ENCODE measurements at places on chromosomes 12 and 14.

DNA sequence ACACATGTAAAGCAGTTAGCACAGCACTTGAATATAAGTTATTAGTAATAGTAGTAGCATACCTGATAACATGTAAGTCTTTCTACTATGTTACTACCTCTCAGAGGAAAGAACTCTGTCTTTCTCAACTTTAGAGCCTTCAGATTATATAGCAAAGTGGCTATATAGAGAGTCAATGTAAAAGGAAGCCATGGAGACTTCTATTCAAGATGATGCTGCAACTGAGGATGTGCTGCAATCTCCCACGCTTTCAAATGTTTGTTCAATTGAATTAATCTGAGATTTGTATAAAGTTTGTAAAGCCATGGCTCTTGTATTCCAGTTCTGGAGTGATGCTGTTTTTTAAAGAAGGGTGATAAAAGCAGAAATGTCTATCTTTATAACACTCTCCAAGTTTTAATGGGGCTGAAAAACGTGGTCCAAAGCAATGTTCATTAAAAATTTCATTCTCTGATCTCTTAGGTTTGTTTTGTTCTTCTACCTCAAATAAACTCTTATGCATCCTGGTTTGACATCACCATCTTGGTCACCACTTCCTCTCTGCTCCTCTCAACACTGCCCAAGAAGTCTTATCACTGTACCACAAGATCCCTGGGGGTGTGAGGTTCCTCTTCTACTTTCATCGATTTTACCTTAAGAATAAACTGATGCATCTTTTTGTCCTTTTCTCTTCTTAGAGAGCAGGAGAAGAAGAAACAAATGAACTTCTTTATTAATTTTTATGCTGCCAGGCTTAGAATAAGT, 40.6 kb downstream of the C12orf42 start:
- no peak overlapping the region for H3K4me3 ChIP-seq
- DNase-seq: no peak

DNA sequence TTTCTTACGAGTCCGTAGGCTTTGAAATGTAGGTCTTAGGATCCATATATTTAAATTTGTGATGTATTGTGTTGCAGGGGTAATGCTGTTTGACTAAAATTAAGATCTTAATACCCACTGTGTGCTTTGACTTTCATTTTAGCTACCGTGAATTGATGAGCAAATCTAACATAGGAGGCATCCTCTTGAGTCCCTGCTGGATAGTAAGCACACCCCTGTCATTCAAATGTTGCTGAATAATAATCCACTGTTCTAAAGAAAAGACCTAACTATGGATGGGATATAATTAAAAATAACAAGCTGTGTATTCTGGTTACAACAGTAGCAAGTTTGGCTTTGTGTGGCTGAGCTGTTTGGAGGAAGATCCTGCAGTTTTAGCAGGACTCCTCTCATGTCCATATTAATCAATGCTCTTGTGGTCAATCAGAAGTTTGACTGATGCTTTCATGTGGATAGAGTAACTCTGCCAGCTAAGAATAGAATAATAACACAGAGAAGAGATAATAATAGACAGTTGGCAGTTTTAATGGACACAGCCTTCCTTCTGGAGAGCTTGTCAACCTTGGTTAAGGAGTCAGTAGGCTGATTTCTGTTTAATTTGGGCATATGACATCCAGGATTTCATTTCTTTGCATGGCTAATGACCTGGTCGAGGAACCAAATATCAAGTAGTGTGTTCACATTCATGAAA, 148.1 kb upstream of the MIS18BP1 start:
- H3K27me3 ChIP-seq: no peaks in the 10 kb centered on the region
- H3K27ac ChIP-seq: no peak overlapping the region
- no peaks in the 10 kb centered on the region for H3K36me3 ChIP-seq

GRCh38 chr12:25101092-25101445, 93.9 kb downstream of the DNAI7 start:
- DNase-seq: no peak
- no peak overlapping the region for H3K27ac ChIP-seq
- peaks cover 65% of the 10 kb centered on the region for H3K36me3 ChIP-seq
- no peaks in the 10 kb centered on the region for H3K27me3 ChIP-seq
- H3K4me1 ChIP-seq: no peaks in the 10 kb centered on the region

DNA sequence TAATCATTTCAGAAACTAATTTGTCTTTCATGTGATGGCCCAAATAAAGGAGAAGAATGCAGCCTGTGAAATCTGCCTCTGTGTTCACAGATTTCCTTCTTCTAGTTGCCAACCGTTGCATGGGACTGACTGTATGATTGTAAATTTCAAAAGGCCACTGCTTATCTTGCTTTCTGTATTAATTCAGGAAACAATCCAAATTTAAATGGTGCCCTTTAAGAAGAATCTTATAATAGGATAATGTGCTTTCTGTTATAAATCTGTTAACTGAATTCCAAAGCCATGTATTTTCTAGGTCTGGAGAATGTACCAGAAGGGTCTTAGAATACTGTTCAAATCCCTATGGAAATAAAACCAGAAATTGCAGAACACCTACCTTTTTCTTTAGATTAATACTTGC, 58.6 kb upstream of the ATP2A2 start:
- no peaks in the 10 kb centered on the region for H3K27me3 ChIP-seq
- no peak overlapping the region for H3K27ac ChIP-seq
- no peaks in the 10 kb centered on the region for H3K36me3 ChIP-seq

DNA sequence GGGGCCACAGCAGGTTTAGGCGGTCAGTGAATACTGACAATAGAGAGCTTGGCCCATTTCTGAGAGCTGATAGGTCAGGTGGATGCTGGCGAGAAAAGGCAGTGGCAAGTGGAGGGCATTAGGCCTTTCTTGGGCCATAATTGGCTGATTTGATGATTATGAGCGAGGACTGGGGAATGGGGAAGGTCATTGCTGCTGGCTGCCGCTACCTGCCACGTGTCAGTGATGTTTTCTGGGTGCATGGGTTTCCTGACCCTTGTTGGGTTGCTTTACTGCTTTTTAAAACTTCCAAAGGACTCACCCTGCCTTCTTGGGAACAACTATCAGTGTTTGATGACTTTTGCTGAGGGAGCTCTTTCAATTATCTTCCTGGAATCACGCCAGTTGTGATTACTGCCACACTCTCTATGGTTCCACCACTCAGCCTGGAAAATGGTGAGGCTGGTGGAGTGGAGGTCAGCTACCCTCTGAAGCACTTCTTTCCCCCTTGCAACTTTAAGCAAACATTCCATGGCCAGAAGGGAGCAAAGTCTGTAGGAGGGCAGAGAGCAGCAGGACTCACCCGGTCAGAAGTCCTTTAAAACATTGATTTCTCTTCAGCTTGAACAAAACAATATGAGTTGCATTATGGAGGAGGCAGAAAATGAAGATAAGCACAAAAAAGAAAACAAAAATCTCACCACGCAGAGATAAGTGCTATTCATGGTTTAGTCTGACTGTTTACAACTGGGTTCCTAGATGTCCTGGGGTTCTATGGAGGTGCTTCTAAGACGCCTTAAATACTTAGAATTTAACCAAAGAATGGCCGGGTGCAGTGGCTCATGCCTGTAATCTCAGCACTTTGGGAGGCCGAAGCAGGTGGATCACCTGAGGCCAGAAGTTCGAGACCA, 12.1 kb upstream of the SLC10A1 start:
- H3K4me3 ChIP-seq: no peak overlapping the region
- H3K27me3 ChIP-seq: peaks cover 7% of the 10 kb centered on the region
- no peaks in the 10 kb centered on the region for H3K4me1 ChIP-seq
- no peak overlapping the region for H3K27ac ChIP-seq
- no peak for DNase-seq
- H3K36me3 ChIP-seq: no peaks in the 10 kb centered on the region

DNA sequence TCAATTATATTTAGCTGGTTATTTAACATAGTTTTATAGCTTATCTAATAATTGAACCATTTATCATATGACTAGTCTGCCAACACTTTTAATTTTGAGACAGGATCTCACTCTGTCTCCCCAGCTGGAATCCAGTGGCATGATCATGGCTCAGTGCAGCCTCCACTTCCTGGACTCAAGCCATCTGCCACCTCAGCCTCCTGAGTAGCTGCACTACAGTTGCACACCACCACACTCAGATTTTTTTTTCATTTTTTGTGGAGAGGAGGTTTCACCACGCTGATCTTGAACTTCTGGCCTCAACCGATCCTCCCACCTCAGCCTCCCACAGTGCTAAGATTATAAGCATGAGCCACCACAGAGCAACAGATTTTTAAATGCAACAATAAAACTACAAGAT, 151.4 kb upstream of the MDGA2 start:
- H3K27me3 ChIP-seq: no peaks in the 10 kb centered on the region
- no peaks in the 10 kb centered on the region for H3K4me1 ChIP-seq
- no peak for DNase-seq
- no peaks in the 10 kb centered on the region for H3K36me3 ChIP-seq
- H3K4me3 ChIP-seq: no peak overlapping the region
- H3K27ac ChIP-seq: no peak overlapping the region

GRCh38 chr12:12837025-12837812, 24.1 kb downstream of the DDX47 start:
- H3K36me3 ChIP-seq: peaks cover 16% of the 10 kb centered on the region
- H3K4me1 ChIP-seq: no peaks in the 10 kb centered on the region
- no peaks in the 10 kb centered on the region for H3K27me3 ChIP-seq

DNA sequence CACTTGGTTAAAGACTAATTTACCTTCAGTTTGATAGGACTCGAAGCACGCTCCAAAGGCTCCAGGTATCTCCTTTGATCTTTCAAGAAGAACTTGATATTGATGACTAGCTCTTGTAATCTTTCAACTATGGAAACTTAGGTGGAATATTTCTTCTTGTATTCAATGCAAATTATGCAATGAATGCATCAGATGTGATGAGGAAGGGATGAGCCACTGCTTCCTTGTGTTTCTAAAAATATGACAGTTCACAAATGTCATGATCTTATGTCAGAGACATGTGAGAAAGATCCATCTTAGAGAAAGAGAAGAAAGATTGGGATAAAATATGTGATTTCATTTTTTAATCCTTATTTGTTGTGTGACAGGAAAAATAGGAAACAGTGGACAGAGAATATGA, 9.9 kb downstream of the RNASE9 start:
- H3K4me3 ChIP-seq: no peak overlapping the region
- H3K27me3 ChIP-seq: peaks cover 7% of the 10 kb centered on the region
- no peak overlapping the region for H3K27ac ChIP-seq
- H3K4me1 ChIP-seq: no peaks in the 10 kb centered on the region
- no peaks in the 10 kb centered on the region for H3K36me3 ChIP-seq

DNA sequence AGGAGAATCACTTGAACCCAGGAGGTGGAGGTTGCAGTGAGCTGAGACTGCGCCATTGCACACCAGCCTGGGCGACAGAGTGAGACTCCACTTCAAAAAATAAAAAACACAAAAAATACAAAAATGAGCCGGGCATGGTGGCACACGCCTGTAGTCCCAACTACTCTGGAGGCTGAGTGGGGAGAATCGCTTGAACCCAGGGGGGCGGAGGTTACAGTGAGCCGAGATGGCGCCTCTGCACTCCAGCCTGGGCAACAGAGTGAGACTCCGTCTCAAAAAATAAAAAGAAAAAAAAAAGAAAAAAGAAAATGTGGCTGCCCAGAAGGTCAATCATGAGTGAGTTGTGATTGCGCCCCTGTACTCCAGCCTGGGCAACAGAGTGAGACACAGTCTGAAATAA, 9.2 kb downstream of the DNAJC22 start:
- no peaks in the 10 kb centered on the region for H3K36me3 ChIP-seq
- DNase-seq: peak; percentile 1
- peaks cover 6% of the 10 kb centered on the region for H3K4me1 ChIP-seq

DNA sequence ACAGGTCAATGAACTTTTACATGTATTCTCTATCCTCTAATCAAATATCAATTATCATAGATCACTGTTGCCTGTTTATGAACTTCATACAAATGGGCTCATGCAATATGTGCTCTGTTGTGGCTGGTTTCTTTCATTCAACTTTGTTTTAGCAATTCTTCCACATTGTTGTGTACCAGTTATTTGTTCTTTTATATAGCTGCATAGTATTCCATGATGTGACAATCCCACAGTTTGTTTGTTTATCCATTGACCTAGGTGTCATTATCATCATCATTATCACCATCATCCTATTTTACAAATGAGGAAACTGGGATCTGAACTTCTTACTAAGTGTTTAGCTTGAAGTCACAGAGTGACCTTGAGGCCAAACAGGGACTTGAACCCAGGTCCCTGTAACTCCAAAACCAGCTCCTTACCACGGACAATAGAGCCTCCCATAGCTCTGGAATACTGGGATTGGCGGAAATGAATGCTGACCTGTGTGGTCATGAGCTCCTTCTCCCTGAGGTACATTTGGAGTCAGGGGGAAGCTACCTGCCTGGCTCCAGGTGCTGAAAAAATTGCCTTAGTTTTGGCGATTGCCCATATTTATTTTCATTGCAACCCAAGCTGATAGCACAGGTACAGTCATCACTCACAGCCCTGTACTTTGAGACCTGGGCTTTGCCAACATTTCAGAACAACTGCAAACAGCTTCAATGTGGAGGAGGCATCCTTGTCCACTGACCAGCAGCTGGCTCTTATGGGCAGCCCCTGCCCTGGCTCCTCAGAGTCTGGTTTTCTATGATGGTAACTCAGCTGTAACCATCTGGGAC, 9.2 kb downstream of the ZFP36L1 start:
- DNase-seq: no peak
- peaks cover 29% of the 10 kb centered on the region for H3K4me1 ChIP-seq
- no peaks in the 10 kb centered on the region for H3K27me3 ChIP-seq
- no peak overlapping the region for H3K27ac ChIP-seq
- H3K36me3 ChIP-seq: no peaks in the 10 kb centered on the region

DNA sequence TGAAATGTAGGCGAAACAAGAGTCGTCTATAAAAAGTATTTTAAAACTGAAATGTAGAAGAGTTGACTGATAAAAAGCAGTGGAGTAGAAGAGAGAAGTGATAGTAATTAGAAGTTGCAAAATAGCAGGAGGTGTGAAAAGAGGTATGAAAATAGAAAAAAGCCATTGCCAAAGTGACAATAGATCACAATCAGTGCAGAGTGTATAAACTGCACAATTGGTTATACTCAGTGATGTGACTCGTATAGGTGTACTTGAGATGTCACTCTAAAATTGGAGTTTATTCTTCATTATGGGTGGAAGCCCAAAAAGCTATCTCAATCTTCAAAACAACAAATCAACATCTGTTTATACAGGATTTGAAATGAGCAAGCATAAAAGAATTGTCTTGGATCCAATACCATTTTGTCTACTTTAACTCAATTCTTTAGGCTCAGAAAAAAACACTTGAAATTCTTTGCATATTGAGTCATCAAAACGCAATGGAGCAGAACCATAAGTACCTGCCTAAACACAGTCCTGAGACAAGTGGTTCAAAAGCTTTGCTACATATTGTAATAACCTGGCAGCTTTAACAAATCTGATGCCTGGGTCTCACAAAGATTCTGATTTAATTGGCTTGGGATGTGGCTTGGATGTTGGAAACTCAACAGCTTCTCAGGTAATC, 8.8 kb downstream of the IKBIP start:
- no peak overlapping the region for H3K4me3 ChIP-seq
- peaks cover 3% of the 10 kb centered on the region for H3K4me1 ChIP-seq
- no peak overlapping the region for H3K27ac ChIP-seq
- DNase-seq: no peak
- peaks cover 23% of the 10 kb centered on the region for H3K36me3 ChIP-seq

DNA sequence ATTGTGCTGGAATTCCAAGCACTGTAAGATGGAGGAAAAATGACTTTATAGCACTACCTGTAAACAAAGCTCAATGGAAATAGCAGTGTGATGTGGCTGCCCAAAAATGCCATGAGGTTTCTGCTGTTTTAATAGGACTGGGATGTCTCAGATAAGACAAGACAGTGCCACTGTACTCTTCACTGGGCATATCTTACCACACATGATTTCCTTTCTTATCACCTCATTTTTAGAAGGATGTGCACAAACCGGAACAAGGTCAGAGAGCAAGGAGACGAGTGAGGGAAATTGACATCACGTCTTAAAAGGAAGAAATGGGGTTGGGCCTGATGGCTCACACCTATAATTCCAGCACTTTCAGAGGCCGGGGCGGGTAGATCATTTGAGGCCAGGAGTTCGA, 38.4 kb upstream of the FGD4 start:
- no peak overlapping the region for H3K4me3 ChIP-seq
- no peaks in the 10 kb centered on the region for H3K4me1 ChIP-seq
- H3K27ac ChIP-seq: no peak overlapping the region
- no peak for DNase-seq
- H3K27me3 ChIP-seq: no peaks in the 10 kb centered on the region
- 0 out of 2 replicates have a peak, but pooled peaks cover 2% of the 10 kb centered on the region for H3K36me3 ChIP-seq

All from DND-41 (cell line).